ENCODE measurements at places on chromosomes 5 and 9. TPM values are rescaled to one million over a fixed set of nuclear protein-coding genes. Genes with fewer than 3 reads are reported as not detected.

Gene SH3PXD2B
- total RNA-seq, result 89.1 TPM

Gene PKD2L2
- not detected for total RNA-seq

Gene REXO4
- total RNA-seq, result 35.4 TPM

Gene C5orf46
- not detected for total RNA-seq

Gene ARHGEF39
- total RNA-seq, result 27.2 TPM

GRCh38 chr5:98880151-98880550 lies 48.7 kb downstream of the CHD1 start:
- DNase-seq, result no peak
- H3K27me3 ChIP-seq, result no peaks in the 10 kb centered on the region
- H3K4me3 ChIP-seq, result no peak overlapping the region
- no peak overlapping the region for H3K27ac ChIP-seq
- H3K36me3 ChIP-seq, result peaks cover 33% of the 10 kb centered on the region

DNA sequence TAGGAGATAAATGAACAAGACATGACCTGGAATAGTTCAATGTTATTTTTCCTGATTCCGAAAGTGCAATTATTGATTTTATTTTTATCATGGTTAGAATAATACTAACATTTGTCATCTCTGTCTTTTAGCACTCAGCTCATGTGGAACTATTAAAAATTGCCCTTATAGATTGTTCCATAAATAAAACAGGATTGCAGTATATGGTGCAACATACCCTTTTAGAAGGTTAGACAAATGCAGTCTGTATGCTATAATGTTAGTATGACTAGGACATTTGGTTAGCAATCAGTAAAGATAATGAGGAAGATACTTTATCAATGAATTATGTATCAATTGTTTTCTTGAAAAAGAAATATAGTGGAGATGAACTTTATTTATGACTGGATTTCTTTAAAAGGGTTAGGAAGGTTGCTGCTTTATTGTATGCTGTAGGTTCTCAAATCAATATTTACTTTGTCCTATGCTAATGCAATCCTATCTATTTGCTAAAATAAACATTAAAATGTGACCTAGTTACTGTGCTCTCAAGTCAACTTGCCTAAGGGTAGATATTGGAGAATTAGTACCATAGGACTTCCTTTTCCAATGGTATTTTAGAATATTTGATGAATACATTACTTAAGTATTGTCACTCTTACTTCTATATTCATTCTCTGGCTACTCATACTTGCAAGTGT lies 348.9 kb upstream of the ISL1 start:
- no peaks in the 10 kb centered on the region for H3K36me3 ChIP-seq
- H3K4me1 ChIP-seq, result no peaks in the 10 kb centered on the region
- no peak overlapping the region for H3K4me3 ChIP-seq
- no peak for DNase-seq
- H3K27me3 ChIP-seq, result peaks cover 10% of the 10 kb centered on the region
- H3K27ac ChIP-seq, result no peak overlapping the region

GRCh38 chr5:176620333-176620981 lies 9.9 kb downstream of the SNCB start:
- no peaks in the 10 kb centered on the region for H3K4me1 ChIP-seq
- peak overlapping the region; percentile 16 for H3K4me3 ChIP-seq
- no peak for DNase-seq
- H3K27ac ChIP-seq, result no peak overlapping the region

- peaks cover 30% of the 10 kb centered on the region for H3K36me3 ChIP-seq
- no peak for DNase-seq
- H3K4me1 ChIP-seq, result no peaks in the 10 kb centered on the region
- no peaks in the 10 kb centered on the region for H3K27me3 ChIP-seq
- H3K27ac ChIP-seq, result no peak overlapping the region
- H3K4me3 ChIP-seq, result no peak overlapping the region
Measured at GRCh38 chr5:119255571-119256356, 100.1 kb upstream of the TNFAIP8 start.

Data from neural crest cell (in vitro differentiated cells).